ENCODE measurements at places on chromosomes 16 and 17. TPM values are rescaled to one million over a fixed set of nuclear protein-coding genes. Genes with fewer than 3 reads are reported as not detected.

The C16orf46 gene
- total RNA-seq = 0.42 TPM

The ARL5C gene
- total RNA-seq = not detected

The KRT24 gene
- 1.1 TPM for total RNA-seq

The PRR15L gene
- not detected for total RNA-seq

The SCNN1B gene
- total RNA-seq = 4.7 TPM

Data from gastroesophageal sphincter (tissue), 4 donors.